Astrocyte (in vitro differentiated cells and primary cell): ENCODE measurements at places on chromosomes 2 and 18.

GRCh38 chr2:88856409-88857135 lies 165.1 kb downstream of the RPIA start:
- no peaks in the 10 kb centered on the region for H3K27me3 ChIP-seq
- DNase-seq, result no peak
- H3K4me3 ChIP-seq, result no peak overlapping the region
- no peak overlapping the region for H3K27ac ChIP-seq
- H3K36me3 ChIP-seq, result no peaks in the 10 kb centered on the region

DNA sequence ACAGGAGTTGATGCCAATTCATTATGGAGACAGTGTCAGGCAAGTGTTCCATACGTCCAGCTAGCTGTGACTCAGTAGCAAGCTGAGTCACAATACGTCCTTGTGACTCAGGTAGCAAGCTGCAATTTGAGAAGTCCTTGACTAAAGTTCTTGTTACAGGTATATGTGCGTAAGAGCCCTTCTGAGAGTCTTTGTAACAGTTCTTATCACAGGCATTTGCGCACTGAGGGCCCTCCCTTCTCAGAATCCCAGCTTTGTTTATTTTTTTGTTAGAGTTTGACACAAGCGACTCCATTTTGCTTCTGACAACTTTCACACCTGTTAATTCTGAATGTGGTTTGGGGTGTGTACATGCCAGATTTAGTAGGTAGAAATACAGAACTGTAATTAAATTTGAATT lies 20.1 kb upstream of the ACMSD start:
- H3K27ac ChIP-seq, result no peak overlapping the region
- no peak overlapping the region for H3K4me3 ChIP-seq
- DNase-seq, result peak; percentile 67
- H3K4me1 ChIP-seq, result peaks cover 13% of the 10 kb centered on the region
- no peaks in the 10 kb centered on the region for H3K36me3 ChIP-seq
- H3K27me3 ChIP-seq, result no peaks in the 10 kb centered on the region

DNA sequence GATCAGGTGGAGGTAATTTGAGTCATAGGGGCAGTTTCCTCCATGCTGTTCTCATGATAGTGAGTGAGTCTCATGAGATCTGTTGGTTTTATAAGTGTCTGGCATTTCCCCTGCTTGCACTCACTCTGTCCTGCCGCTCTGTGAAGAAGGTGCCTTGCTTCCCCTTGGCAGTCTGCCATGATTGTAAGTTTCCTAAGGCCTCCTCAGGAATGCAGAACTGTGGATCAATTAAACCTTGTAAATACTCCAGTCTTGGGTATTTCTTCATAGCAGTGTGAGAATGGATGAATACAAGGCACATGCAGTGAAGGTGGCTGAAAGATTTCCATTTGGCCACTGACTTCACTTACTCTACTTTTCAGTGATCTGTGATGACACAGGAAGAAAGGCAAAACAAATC lies 133.7 kb downstream of the SH3BP4 start:
- no peaks in the 10 kb centered on the region for H3K36me3 ChIP-seq
- H3K4me1 ChIP-seq, result peaks cover 8% of the 10 kb centered on the region
- no peak overlapping the region for H3K4me3 ChIP-seq
- DNase-seq, result no peak
- no peak overlapping the region for H3K27ac ChIP-seq
- H3K27me3 ChIP-seq, result no peaks in the 10 kb centered on the region

- H3K27ac ChIP-seq, result peak overlapping the region; percentile 3
- H3K4me1 ChIP-seq, result peaks cover 33% of the 10 kb centered on the region
- no peaks in the 10 kb centered on the region for H3K27me3 ChIP-seq
- peaks cover under 1% of the 10 kb centered on the region for H3K36me3 ChIP-seq
- peak; percentile 51 for DNase-seq
- no peak overlapping the region for H3K4me3 ChIP-seq
These were observed 82.0 kb downstream of the STK39 start for GRCh38 chr2:168165397-168165796.

- peaks cover 3% of the 10 kb centered on the region for H3K27me3 ChIP-seq
- H3K36me3 ChIP-seq, result no peaks in the 10 kb centered on the region
- no peak overlapping the region for H3K27ac ChIP-seq
- no peak for DNase-seq
These were observed 9.2 kb downstream of the SGPP2 start for GRCh38 chr2:222433332-222434173.

DNA sequence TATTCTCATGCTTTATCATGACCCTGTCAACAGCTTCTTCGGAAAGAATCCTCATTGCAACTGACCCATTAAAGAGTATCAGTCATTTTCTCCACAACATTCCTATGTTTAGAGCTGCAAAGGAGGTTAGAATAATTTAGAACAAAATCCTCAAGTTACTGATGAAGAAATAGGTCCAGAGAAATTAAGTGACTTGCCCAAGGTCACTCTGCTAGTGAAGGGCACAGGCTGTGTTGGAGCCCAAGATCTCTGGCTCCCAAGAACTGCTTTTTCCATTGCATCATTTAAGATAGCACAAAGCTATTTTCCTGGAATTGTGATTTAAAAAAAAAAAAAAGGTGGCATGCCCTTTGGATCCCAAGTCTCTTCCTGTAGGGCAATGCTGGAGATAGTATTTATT lies 9.6 kb downstream of the IRS1 start:
- H3K36me3 ChIP-seq, result no peaks in the 10 kb centered on the region
- H3K27me3 ChIP-seq, result no peaks in the 10 kb centered on the region
- H3K4me1 ChIP-seq, result peaks cover 17% of the 10 kb centered on the region
- DNase-seq, result no peak
